Right ventricle myocardium superior (tissue), 1 donor: ENCODE measurements at places on chromosomes 5 and 9.

GRCh38 chr9:127187231-127187956 lies 65.0 kb upstream of the ANGPTL2 start:
- DNase-seq: peak; percentile 70

- no peak for DNase-seq
Measured at GRCh38 chr5:138819081-138819480, 56.1 kb downstream of the LRRTM2 start.

GRCh38 chr9:110752766-110753165 lies 84.2 kb downstream of the MUSK start:
- no peak for DNase-seq

GRCh38 chr5:120538644-120539043 lies 74.5 kb downstream of the PRR16 start:
- DNase-seq: no peak

GRCh38 chr9:108654566-108654965 lies 201.2 kb downstream of the ACTL7B start:
- no peak for DNase-seq

DNA sequence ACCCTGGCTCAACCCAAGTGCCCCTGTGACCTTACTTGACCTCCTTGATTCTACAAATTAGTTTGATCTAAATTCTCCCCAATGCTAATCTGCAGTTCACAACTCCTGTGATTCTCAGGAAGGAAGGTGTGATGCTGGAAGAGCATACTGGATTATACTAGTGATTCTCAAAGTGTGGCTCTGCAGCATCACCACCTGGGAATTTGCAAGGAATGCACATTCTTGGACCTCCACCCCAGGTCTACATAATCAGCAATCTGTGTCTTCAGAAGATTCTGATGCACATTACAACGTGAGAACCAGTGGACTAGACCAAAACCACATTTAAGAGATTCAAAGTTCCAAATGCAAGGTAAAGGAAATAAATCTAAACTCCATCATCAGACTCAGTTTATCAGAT lies 198.6 kb downstream of the AGTPBP1 start:
- DNase-seq: no peak

GRCh38 chr5:176851871-176852658 lies 41.7 kb downstream of the UNC5A start:
- DNase-seq: no peak

- peak; percentile 54 for DNase-seq
Measured at GRCh38 chr5:151155775-151156506, 1.6 kb downstream of the ANXA6 start.

DNA sequence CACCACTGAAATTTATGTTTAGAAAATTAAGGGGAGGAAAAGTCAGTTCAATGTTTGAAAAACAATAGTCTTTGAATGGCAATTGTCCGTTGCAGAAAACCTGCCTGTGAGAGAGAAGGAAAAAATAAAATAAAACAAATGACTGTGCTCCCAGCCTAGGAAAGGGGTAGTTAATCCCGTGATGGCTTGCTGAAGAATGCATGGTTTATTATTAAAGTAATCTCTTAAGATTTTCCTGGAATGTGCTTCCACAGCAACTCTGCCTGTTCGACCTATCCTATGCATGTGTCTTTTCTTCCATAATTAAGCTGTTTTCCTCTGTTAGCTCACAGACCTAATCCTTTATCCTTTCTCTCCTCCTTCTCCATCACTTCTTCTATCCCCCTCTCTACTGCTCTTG lies 2.4 kb upstream of the DAB2 start:
- DNase-seq: no peak

DNA sequence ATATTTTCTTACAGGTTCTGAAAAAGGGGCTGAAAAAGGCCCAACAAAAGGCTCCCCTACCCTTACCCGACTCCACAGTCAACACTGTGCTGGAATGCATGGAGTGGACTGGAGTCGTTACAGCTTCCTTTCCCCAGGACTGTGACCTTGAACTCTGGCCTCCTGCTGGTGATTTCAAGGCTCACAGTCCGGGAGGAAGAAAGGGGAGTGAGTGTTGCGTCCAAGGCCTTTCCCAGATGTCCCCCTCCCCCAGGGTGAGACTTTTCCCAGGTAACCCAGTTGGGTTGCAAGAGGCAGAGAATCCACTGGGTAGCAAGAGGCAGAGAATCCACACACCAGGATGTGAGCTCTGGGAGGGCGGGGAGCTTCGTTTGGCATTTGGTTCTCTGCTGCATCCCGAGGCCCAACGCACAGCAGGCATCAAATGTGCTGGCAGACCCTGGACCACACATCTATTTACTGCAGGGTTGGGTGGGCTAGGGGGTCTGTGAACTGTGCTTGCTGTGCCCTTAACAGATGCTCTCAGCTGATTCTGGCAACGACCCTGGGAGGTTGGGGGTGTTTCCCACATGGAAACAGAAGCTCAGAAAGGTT lies 37.5 kb downstream of the FABP6 start:
- no peak for DNase-seq

GRCh38 chr5:143569213-143569701 lies 165.8 kb upstream of the NR3C1 start:
- no peak for DNase-seq

- DNase-seq: no peak
Measured at GRCh38 chr9:97518909-97519307, 17.4 kb downstream of the TMOD1 start.

DNA sequence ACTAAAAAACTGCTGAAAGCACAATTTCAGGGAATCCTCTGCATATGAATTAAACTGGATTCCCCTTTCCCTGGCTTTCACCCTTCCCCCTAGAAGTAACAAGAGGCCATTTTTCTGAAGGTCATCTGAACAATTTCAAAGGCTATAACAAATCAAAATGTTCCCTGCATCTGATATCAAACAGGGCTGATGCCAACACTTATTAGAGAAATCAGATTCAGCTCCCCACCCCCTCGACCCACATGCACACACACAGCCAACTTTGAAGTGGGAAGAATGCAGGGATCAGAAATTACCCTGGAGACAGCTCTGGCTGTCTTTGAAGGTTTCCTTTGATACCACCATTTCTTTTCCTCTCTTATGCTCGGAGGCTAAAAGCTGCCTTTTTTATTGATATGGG lies 149.0 kb upstream of the RAPGEF1 start:
- DNase-seq: no peak

- no peak for DNase-seq
Measured at GRCh38 chr5:53039855-53040254, 50.7 kb downstream of the ITGA2 start.

- DNase-seq: no peak
Measured at GRCh38 chr5:87390075-87390474, 22.7 kb downstream of the CCNH start.

- no peak for DNase-seq
Measured at GRCh38 chr9:104572612-104573011, 3.6 kb downstream of the OR13C8 start.

DNA sequence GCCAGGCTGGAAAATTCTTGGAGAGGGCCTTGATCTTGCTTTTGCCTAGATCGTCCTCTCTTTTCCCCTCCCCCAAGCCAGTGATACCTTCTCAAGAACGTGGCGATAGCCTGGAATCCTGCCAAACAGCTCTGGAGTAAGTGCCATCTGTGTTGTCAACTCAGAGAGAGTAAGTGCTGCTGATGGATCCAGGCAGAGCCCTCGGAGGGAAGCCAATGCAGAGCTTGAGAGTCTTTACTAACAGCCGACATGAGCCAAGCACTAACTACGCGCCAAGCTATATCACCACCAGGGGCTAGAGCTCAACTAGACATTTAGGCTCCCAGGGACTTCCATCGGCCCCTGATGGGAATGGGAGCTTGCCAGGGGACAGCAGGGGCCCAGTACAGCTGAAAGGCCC lies 17.6 kb downstream of the RAPGEF1 start:
- DNase-seq: peak; percentile 69

- no peak for DNase-seq
Measured at GRCh38 chr5:51651889-51652288, 268.6 kb downstream of the ISL1 start.

DNA sequence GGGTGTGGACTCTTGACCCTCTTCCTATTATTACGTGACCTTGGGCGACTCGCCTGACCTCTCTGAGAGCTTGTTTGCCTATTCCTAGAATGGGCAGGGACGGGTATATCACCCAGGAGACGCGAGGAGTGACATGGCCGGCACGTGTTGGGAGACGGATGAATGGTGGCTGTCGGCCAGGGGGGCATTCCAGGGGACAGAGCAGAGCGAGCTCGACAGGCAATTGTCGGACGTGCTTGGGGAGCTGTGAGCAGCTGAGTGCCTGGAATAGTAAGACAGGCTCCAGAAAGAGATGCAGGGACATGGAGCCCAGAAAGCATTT lies 29.3 kb upstream of the UNC5A start:
- peak; percentile 55 for DNase-seq

GRCh38 chr9:35736201-35736633 lies 3.8 kb downstream of the CREB3 start:
- no peak for DNase-seq

- DNase-seq: peak; percentile 44
Measured at GRCh38 chr5:60340965-60341471, 358.9 kb downstream of the DEPDC1B start.

DNA sequence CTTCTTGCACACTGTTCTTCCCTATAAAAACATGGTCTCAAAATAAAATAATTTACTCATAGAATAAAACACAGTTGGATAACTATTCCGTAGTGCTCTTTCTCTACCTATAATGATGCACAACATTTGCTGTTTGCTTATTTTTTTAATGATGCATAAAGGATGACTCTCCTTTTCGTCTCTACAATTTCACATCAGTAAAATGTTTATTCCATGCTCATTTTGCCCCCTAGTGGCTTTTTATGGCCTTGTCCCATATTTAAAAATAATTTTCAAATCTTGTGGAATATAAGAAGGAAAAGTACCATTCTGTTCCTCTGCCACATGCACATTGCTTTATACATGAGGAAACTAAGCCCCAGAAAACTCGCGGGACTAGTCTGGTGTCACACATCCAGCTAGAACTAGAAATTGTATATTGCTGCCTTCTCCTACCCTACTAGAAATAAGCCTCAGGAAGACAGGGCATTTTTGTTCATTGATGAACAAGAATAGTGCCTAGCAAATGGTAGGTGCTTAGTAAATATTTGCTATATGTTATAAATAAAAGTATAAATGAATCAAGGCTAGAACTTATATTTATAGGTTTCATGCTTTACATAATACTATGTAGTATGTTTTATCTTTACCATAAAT lies 12.7 kb downstream of the KCTD16 start:
- no peak for DNase-seq

DNA sequence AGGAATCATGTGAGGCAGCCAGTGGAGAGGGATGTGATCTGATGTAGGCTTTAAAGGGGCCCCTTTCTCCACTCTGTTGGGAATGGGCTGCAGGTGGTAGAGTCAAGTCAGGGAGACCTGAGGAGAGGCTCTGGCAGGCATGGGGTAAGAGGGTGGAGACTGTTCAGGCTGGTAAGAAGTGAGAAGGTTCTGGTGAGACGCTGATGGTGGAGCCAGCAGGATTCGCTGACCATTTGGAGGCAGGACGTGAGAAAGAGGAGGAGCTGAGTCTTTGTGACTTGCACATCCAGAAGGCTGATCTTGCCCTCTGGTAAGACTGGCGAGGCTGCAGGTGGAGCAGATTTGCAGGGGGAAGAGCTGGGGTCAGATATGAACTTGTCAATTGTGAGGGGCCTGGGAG lies 248.0 kb downstream of the NSG2 start:
- DNase-seq: no peak

- DNase-seq: no peak
Measured at GRCh38 chr5:35926389-35927051, 11.9 kb downstream of the CAPSL start.

GRCh38 chr5:9721161-9721560 lies 91.0 kb upstream of the TAS2R1 start:
- no peak for DNase-seq

GRCh38 chr9:87227456-87227855 lies 270.2 kb upstream of the DAPK1 start:
- DNase-seq: no peak

DNA sequence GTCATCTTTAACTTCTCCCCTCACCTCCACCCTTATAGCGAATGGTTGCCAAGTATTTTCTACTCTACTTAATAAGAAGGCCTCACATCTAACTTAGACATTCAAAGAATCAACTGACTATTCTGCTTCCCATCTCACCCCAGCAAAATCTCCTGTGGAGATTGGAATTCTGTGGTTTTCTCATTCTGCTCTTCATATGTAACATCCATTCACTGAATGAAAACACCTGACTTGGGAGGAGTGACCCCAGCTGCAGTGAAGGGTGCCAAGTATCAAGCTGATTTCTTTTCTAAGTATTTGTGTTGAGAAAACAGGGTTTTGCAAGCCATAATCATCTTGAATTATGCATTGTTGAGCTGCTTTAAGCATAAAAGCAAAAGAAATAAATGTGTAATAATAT lies 42.5 kb upstream of the TAF1L start:
- DNase-seq: no peak

- no peak for DNase-seq
Measured at GRCh38 chr5:128579093-128579492, 41.0 kb upstream of the FBN2 start.

- DNase-seq: no peak
Measured at GRCh38 chr5:78288246-78288645, 6.3 kb downstream of the AP3B1 start.

- DNase-seq: no peak
Measured at GRCh38 chr9:127707766-127708165, 978 bp downstream of the CFAP157 start.

GRCh38 chr5:164336276-164336675 lies 830.9 kb downstream of the MAT2B start:
- no peak for DNase-seq

GRCh38 chr9:6219981-6220380 lies 4.4 kb downstream of the IL33 start:
- DNase-seq: no peak

DNA sequence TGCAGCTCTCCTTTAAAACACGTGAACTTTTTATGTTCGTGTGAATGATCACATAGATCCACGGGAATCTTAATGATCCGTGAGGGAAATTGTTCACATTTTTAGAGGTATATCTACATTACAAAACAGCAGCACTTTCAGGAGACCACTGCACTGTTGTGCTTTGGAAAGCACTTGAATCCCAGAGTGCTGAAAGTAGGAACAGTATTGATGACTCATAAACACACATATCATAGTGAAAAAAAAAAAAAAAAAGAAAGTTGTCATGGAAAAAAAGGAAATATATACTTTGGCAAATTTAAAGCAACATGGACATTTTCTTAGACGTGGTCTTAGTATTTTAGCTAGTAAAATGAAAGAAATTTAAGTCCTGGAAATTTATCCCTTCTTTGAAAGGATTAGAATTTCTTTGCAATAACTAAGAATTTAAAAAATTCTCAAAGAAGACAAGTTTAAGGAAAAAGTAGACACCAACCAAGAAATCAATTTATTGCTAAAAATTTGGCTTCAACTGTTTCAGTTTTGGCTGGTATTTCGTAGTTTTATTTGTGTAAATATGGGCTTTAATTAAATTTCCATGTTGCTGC lies 55.4 kb downstream of the ADGRV1 start:
- DNase-seq: no peak

DNA sequence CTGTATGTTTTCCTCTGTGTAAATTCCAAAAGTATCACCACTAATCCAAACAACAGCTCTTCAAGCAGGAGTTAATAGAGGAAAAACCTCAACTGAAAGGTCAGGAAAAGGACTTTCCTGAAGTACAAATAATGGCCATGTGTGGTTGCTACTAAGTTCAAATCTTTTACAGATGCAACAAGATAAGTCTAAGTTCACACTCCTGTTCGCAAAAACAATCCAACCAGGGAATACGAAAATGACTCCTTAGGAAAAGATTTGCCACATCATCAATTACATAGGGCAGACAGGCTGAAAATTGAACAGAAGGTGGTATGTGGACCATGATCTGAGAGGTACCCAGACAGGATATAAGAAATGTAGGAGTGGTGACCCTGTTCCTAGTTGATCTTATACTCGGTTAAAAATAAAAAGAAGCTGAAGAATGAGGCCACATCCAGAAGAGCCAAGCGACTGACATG lies 210.2 kb downstream of the TSSK1B start:
- no peak for DNase-seq

GRCh38 chr5:52709167-52709925 lies 78.4 kb upstream of the ITGA1 start:
- DNase-seq: no peak
